Esophagus (tissue), 2 donors: ENCODE measurements at places on chromosomes 5 and 9. TPM values are rescaled to one million over a fixed set of nuclear protein-coding genes. Genes with fewer than 3 reads are reported as not detected.

The TNC gene
- polyA plus RNA-seq: 5.3 TPM

The BTNL3 gene
- polyA plus RNA-seq: 0.02 TPM

The CDX1 gene
- polyA plus RNA-seq: not detected

The SNAPC4 gene
- polyA plus RNA-seq: 6.6 TPM

The STKLD1 gene
- 0.49 TPM for polyA plus RNA-seq

The ZDHHC11B gene
- 5.2 TPM for polyA plus RNA-seq

The PCDHAC2 gene
- 0.02 TPM for polyA plus RNA-seq
